ENCODE measurements at places on chromosomes 3 and 15. TPM values are rescaled to one million over a fixed set of nuclear protein-coding genes. Genes with fewer than 3 reads are reported as not detected.

DNA sequence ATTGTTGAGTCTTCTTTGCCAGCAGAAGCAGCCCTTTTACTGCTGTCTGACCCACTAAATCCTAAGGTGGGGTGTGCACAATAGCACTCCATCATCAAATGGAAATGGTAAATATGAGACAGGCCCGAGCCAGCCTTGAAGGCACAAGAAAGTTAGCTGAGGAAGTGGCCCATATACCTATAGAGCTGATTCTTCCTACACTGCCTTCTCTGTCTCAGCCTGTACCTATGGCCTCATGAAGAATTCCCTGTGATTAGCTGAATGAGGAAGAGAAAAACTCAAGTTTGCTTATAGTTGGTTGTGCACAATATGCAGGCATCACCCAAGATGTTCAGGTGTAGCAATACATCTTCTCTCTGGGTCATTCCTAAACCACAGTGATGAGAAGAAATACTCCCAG is 31.7 kb upstream of the XCR1 start:
- DNase-seq = no peak

GRCh38 chr3:63943678-63944077 is 31.5 kb upstream of the SCAANT1 start:
- DNase-seq = no peak

- DNase-seq = no peak
Measured at GRCh38 chr15:73359651-73360050, 9.1 kb downstream of the HCN4 start.

DNA sequence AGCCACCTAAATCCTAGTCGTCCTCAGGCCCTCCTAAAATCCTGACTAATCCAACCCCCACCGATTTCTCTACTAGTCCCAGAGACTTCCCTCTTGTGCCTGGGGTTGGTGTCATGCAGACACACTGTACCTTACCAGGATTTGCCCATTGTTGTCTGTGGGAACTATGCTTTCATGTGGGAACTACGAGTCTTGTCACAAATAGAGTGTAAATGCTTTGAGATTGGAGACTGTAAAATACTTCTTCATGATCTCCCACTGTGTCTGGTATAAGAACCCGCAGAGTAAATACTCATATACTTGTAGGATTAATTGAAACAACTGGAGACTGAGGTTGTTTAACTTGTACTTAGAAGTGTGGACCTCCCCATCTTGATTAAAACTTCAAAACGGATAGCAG is 11.2 kb downstream of the B3GNT5 start:
- no peak for DNase-seq

DNA sequence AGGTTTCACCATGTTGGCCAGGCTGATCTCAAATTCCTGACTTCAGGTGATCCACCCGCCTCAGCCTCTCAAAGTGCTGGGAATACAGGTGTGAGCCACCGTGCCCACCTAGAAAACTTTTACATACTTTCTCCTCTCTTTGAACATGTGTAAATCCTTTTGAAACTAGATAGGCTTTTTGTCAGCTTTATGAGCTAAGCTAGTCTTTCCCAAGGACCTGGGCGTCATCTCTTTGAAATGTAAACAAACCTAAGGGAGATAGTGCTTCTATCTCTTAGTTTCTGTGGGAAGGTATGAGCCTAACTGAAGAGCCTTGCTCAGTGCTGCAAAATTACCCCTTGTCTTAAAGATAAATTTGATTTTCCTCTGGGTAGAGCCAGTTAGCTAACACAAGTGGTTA is 4.8 kb downstream of the CX3CR1 start:
- no peak for DNase-seq

Gene FBXW12
- polyA plus RNA-seq = not detected

DNA sequence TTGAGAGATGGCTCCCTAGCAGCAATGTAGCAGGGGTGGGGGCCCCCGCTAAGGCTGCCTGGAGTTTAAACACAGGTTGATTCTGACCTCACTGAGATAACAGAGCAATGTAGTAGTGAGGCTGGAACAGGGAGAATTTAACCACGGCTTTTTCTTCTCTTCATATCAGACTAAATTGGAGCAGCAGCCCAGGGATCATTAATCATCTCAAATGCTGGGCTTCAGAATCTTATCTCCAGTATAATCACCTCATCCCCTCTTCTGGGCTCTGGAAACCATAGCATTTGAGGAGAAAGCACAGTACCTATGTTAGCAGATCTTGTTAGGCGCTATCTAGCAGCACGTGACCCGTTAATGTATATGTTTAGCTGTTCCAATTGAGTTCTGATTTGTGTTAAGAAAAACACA is 25.4 kb upstream of the DET1 start:
- DNase-seq = peak; percentile 62

- DNase-seq = no peak
Measured at GRCh38 chr3:188830893-188831292, 340.9 kb upstream of the TPRG1 start.

DNA sequence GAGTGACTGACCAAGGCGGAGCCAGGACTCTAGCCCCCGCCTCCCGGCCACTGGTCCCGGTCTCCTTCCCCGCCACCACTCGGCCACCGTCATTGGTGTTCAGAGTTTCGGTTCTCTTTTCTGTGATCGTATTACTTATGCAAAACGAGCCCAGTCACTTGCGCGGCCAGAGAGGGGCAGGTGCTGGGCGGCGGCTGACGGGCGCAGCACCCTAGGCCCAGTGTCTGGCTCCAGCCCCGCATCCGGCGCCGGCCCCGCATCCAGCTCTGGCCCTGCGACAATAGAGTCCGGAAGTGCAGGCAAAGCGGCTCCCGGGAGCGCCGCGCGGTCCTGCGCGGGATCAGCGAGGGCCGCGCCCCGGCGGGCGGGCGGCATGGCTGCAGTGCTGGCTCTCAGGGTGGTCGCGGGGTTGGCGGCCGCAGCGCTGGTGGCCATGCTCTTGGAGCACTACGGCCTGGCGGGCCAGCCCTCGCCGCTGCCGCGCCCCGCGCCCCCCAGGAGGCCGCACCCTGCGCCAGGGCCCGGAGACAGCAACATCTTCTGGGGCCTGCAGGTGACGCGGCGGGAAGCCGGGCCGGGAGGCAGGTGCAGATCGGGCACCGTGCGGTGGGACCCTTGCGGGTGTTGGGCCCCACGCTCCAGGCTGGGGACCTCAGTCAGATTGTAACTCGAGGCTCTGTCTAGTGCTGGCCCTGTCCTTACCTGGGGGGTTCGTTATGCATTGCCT is at the start of gene TMEM62:
TMEM62 (plus strand) TSS at position 157 of the 727 bp plus-strand sequence; CDS start at position 374, 217 bp downstream.
- DNase-seq = peak; percentile 69

DNA sequence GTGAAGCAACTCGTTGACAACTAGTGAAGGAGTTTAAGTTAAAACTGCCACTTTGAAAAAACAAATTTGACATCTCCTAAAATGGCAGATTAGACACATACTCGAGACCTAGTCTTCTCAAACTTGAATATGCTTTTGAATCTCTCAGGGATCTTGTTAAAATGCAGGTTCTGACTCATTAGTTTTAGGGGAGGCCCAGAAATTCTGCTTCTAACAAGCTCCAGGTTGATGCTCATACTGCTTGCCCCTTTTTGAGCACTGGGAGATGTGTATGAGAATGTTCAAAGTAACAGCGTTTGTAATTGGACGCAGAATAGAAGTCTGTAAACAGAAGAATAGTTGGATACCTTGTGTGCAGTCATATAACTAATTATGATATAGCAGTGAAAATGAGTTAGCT is 1.6 kb downstream of the C3orf38 start:
- no peak for DNase-seq

DNA sequence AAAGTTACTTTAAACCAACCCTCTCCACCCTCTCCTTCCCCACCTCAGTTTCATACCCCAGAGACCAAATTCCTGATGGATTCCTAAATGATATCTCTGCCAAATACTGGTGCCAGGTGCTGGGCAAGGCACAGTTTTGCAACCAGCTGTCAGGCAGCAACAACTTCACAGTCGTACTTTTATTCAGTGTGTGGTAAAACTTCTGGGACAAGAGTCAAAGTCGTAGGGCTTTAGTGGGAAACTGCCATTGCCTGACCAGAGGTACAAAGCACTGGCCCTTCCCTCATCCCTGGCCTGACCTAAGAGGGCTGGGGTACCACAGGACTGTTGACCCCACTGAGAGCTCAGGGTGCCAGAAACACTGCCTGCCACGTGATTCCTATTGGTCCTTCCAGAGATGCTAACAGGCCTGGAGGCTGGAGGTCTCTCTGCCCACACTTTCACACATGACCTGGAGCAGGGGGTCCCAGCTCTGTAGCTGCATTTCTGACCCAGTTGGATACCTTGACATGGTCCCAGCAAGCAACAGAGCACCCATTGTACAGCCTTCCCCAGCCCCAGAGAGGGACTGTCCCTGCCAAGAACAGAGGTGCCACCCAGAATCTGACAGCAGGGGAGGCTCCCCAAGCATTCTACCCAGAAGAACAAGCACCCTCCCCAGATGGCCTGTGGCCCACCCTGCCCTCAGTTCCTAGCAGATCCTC is 59.9 kb downstream of the LIPC start:
- no peak for DNase-seq

Gene CPB1
- polyA plus RNA-seq = 0.75 TPM

DNA sequence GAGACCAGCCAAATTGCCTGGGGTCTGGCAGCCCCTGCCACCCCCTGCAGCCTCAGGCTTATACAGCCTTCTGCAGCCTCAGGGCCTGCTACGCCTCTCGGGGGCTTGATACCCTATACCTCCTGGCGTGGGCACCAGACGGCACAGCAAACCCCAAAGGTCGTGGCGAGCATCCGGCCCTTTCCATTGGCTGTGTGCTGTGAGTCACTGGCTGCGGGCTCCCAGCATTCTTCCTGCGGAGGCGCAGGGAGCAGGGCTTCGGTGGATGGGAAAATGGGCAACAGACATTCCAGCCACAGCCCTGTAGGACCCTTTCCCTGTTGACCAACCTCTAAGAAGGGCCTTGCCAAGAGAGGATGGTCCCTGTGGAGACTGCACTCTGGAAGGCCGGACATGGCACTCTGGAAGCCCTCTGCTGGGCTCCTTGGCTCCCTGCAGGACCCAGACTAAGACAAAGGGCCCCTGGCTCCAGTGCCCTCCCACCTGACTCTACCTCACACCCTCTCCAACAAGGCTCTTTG is 59.6 kb downstream of the ITGA11 start:
- no peak for DNase-seq

DNA sequence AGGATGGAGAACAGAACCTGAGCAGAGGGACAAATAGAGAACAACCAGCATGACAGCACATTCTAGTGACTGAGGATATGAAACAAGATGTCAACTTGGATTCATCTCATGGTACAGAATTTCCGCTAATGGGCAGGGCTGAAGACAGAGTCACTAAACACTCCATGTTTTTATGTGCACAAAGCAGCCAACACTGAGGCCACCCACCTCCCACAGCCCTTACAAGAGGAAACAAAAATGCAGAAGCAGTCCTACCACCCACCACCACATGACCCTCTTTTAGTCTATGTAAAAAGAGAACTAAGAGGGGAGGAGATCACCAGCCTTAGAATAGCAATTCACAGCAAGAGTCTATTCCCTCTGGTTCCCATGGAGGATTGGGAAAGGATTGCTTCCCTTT is 131.4 kb upstream of the UBE2E2 start:
- no peak for DNase-seq

DNA sequence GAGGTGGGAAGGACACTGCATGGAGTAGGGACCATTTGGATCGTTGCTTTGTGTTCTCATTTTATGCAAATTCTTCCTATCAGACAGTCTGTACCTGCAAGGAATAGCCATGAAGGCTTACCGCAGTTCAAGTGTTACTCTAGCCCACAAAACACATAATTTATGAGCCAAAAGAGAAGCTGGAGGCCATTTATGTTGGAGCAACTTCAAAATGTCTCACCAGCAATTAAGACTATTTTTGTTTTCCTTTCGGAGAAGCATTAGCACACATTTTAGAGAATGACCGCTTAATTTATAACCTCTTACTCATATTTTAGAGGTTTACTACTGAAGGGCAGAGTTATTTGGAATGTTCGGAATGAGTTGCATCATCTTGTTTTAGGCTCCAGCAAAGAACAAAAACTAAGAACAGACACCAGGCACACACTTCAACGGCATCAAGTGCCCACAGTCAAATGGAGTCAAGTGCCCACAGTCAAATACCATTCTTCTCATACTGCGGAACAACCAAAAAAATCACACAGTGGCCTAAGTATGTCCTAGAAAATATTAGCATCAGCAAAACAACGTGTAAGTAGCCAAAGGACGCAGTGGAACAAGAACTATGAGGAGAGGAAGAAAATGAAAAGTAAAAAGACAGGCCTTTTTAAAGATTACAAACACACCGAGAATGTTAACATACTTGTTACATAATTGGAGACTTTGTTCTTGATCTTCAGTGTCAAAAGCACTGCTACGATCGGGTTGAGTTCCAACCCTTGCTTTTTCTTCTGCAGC is 17.5 kb upstream of the GOLGA8J start:
- DNase-seq = no peak

GRCh38 chr3:58471025-58471887 is 20.6 kb upstream of the KCTD6 start:
- DNase-seq = no peak

DNA sequence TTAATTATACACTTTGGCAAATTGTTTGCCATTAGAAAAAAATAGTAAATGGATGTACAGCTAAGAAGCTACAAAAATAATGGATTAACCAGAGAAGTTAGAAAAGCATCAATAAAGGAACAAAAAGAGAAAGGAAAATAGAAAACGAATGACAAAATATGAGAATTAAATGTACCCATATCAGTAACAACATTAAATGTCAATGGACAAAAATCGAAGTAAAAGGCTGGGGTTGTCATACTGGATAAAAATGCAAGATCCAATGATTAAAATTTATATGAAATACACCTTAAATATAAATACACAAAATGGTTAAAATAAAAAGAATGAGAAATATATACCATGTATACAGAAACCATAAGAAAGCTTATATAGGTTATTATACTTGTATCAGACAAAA is 470.6 kb downstream of the OCA2 start:
- DNase-seq = no peak

DNA sequence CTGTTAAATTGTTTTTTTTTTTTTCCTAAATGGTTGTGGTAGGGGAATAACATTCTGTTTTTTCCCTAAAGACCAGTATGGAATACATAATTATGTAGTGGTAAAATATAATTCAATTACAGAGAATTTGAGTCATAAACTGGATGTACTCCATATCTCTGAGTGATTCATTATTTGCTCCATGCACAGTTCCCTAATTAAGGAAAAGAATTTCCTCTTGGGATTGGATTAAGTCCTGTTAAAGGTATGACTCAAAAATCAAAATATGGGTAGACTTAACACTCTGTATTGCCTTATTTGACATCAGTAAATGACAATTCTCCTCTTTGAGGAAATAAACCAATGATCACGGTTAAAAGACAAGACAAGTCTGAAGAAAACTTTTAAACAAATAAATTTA is 78.0 kb upstream of the KCNH8 start:
- DNase-seq = no peak

DNA sequence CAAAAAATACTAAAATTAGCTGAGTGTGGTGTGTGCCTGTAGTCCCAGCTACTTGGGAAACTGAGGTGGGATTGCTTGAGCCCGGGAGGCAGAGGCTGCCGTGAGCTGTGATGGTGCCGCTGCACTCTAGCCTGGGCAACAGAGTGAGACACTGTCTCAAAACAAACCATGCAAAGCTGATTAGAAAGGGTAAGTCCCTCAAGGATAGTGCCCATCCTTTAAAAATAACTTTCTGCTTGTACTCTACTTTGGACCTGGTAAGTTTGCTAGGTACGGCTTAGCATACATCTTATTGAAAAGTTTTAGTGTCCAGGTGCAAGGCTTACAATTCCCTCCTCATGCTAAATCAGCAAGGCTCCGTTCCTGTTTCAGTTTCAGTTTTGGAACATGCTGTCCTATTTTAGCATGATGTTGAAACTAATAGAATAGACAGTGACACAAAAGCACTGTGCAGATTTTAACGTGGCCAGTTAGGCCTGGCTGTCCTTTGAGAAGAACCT is 21.4 kb downstream of the FEM1B start:
- no peak for DNase-seq
